ENCODE measurements at places on chromosomes 6 and 20.

GRCh38 chr6:144395014-144395413, 109.9 kb downstream of the UTRN start:
- no peak for DNase-seq

DNA sequence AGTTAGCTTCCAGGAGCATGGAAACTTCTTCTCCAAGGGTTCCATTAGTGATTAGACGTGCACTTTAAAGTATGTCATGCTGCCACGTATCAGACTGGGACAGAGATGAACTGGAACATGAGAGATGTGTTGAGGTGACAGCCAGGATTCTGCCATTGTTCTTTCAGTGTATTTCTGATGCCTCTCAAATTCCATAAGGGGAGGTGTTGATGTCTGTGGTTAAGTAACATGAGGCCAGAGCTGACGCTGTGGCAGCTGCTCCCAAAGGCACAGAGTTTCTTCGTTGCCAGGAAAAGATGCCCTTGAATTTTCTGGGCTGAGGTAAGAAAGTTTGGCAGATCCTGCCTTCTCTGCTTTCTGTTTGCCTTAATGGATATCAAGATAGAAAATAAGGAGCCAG, 63.5 kb downstream of the TRMT6 start:
- DNase-seq = no peak

GRCh38 chr6:34571388-34571787, 15.3 kb upstream of the SPDEF start:
- no peak for DNase-seq

- no peak for DNase-seq
These were observed 13.1 kb upstream of the POPDC3 start for GRCh38 chr6:105192707-105193465.

DNA sequence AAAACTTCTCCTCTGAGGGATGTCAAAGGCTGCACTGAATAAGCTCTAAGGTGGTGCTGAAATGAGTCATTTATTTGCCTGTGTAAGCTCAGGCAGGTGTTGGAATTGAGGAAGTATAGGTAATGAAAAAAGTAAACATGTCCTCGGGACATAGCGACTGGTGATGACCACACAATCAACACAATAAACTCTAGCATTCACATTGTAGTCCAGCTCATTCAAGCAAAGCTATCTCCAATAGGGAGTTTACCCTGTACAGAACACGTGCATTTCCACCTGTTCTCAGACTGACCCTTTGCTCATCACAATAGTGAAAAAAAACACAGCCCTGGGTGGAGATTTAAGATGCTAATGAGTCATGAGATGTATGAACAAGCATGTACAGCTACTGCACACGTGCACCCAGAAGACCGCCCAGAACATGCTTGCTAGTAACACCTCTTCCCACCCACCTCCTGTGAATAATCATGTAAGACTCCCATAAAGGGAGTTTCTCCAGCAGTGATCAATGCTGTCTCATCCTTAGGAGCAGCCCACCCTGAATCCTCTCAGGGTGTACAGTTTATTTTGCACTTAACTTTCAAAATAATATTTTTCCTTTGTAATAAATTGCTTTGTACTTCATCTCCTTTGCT, 33.0 kb upstream of the POU5F1 start:
- DNase-seq = no peak

GRCh38 chr20:23657202-23657601, 19.4 kb upstream of the CST3 start:
- DNase-seq = no peak

GRCh38 chr6:161168281-161168891, 105.5 kb downstream of the AGPAT4 start:
- DNase-seq = no peak

DNA sequence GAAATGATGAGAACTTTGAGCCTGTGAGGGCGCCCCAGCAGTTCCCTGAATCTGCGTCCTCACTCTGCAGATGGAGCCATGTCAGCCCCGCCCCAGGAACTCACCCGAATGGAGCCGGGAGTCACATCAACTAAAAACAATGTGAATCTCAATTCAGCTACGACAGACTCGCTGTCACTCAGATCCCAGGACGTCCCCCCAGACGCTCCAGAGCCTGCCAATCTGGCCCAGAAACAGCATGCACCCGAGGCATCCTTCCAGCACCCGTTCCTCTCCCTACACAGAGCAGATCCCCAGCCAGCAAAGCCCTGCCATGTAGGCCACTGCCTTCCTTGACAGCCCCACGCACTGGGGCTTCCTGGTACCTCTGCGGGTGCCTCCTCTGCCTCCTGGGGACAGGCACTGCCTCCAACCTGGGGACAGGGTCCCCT, 248.0 kb downstream of the TTLL2 start:
- DNase-seq = no peak

- no peak for DNase-seq
These were observed 15.0 kb downstream of the SCAND1 start for GRCh38 chr20:35939264-35939663.

- no peak for DNase-seq
These were observed 21.1 kb upstream of the CCM2L start for GRCh38 chr20:31989030-31989645.

DNA sequence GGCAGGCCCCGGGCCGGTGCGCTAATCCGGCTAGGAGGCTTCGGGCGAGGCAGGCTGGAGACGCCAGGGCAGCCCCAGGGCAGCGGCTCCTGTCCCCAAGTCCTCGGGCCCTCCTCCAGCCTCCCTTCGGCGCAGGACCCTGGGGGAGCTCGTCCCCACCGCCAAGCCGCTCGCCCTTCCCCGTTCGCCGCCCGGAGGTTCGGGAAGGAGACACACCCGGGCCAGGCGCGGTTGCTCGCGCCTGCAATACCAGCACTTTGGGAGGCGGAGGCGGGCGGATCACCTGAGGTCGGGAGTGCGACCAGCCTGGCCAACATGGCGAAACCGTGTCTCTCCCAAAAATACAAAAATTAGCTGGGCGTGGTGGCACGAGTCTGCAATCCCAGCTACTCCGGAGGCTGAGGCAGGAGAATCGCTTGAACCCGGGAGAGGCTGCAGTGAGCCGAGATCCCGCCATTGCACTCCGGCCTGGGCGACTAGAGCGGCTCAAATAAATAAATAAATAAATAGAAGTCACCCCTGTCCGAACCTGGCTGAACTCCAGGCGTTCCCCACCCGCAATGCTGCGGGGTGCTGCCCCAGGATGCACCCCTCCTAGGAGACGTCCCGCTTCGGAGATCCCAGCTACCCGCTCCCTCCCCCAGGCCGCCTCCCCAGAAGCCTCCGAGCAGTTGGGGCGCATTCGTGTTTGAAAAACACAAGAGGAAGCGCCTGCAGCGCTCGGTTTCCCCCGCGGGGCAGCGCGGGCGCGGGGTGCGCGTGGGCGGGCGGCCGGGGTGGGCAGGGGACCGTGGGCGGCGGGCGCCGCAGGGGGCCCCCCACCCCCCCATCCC, 27.5 kb downstream of the SERPINB9 start:
- peak; percentile 90 for DNase-seq

DNA sequence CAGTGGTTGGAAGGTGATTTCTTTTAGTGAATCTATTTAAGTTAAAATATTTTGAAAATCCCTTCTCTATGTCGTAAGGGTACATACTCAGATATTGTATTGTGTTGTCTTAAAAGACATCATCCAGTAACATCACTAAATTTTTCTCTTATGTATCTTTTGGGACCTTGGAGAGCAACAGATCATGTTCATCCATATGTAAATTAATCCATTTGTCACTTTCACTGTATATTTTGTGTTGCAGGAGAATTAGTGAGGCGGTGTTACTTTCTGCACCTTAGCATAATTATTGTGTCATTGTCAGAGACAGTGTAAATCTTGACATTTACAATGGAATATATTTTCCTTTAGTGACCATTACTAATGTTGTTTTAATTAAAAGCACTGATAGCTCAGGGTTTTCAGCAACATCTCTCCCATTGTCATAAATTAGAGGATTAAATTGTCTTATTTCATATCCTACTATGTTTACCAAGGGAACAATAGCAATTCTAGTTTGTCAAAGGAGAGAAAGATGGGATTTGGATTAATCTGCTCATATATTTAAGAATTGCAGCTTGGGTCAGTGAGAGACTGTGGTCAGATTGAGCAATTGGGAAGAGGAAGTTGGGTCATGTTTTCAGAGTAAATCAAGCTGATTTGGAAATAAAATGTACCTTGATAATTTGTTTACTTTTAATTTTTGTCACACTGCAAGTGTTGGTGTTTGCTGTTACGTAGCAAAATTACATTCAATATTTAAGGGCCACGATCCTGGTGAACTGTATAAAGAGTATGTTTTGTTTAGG, 22.7 kb downstream of the DOK5 start:
- no peak for DNase-seq

GRCh38 chr6:113488061-113488460, 369.1 kb upstream of the MARCKS start:
- no peak for DNase-seq

DNA sequence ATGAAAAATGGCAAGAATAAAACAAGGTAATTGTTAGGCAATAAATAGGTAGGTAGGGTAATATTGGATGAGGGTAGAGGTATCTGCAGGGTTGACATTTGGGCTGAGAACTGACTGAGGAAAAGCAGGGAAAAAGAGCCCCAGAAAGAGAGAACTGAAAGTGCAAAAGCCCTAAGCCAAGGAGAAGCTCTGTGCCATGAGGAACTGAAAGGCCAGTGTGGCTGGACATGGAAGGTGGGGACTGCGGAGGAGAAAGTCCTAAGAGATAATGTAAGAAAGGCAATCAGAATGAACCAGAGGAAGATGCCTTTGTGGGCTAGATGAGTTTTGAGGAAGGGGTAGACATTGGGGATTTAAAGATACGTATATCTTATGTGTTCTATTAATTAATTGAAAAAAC, 9.9 kb upstream of the HIVEP2 start:
- DNase-seq = no peak

- no peak for DNase-seq
These were observed 84.6 kb upstream of the DST start for GRCh38 chr6:56727097-56727850.

Measured in upper lobe of left lung (tissue), 6 donors.